ENCODE measurements at places on chromosomes 2 and 18. TPM values are rescaled to one million over a fixed set of nuclear protein-coding genes. Genes with fewer than 3 reads are reported as not detected.

The LAMA3 gene
- 3.5 TPM for polyA plus RNA-seq

The SAG gene
- polyA plus RNA-seq: not detected

The OSR1 gene
- polyA plus RNA-seq: 48.7 TPM

The SLC16A14 gene
- polyA plus RNA-seq: 0.90 TPM

The STARD6 gene
- not detected for polyA plus RNA-seq

The RND3 gene
- polyA plus RNA-seq: 56.7 TPM

DNA sequence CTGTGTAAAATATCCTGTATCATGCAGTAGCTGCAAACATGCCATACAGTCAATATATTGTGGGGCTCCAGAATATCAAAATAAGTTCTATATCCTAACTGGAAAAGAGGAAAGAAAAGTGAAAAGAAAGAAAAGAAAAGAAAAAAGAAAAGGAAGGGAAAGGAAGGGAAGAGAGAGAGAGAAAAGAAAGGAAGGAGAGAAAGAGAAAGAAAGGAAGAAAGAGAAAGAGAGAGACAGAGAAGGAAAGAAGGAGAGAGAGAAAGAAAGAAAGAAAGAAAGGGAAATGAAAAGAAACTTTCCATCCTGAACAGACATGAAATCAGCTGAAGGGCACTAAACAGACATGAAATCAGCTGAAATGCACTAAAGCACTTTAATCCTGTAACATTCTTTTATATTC is 288.4 kb upstream of the NCKAP5 start:
- H3K27me3 ChIP-seq: no peaks in the 10 kb centered on the region
- H3K4me3 ChIP-seq: no peak overlapping the region
- no peaks in the 10 kb centered on the region for H3K36me3 ChIP-seq
- no peak for DNase-seq
- no peaks in the 10 kb centered on the region for H3K4me1 ChIP-seq

- no peak for DNase-seq
- H3K4me3 ChIP-seq: no peak overlapping the region
- no peaks in the 10 kb centered on the region for H3K27me3 ChIP-seq
- H3K36me3 ChIP-seq: peaks cover 26% of the 10 kb centered on the region
- no peaks in the 10 kb centered on the region for H3K4me1 ChIP-seq
Measured at GRCh38 chr2:73080321-73081131, 9.0 kb upstream of the SFXN5 start.

- no peak overlapping the region for H3K27ac ChIP-seq
- no peak overlapping the region for H3K4me3 ChIP-seq
- no peaks in the 10 kb centered on the region for H3K4me1 ChIP-seq
- H3K27me3 ChIP-seq: no peaks in the 10 kb centered on the region
- peaks cover 6% of the 10 kb centered on the region for H3K36me3 ChIP-seq
- no peak for DNase-seq
Measured at GRCh38 chr18:47876813-47877212, 53.6 kb downstream of the SMAD2 start.

DNA sequence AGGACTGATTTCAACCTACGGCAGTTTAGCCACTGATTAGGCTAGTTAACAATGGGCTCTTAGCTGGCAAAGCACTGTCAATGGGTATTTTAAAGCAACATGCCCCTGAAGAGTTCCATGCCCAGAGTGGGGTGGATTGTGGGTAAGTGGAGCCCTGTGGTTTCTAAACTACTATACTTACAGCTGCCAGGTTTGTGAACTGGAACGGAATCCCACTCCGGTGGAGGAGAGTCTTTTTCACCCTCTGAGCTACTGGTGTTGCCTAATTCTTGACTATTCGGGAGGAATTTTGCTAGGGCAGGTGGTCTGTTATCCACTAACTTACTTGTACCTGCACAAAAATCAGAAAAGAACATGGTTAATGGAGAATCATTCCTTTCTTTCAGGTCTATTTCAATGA is 52.6 kb downstream of the ZAP70 start:
- H3K36me3 ChIP-seq: no peaks in the 10 kb centered on the region
- H3K4me1 ChIP-seq: no peaks in the 10 kb centered on the region
- no peak overlapping the region for H3K27ac ChIP-seq
- no peak overlapping the region for H3K4me3 ChIP-seq

DNA sequence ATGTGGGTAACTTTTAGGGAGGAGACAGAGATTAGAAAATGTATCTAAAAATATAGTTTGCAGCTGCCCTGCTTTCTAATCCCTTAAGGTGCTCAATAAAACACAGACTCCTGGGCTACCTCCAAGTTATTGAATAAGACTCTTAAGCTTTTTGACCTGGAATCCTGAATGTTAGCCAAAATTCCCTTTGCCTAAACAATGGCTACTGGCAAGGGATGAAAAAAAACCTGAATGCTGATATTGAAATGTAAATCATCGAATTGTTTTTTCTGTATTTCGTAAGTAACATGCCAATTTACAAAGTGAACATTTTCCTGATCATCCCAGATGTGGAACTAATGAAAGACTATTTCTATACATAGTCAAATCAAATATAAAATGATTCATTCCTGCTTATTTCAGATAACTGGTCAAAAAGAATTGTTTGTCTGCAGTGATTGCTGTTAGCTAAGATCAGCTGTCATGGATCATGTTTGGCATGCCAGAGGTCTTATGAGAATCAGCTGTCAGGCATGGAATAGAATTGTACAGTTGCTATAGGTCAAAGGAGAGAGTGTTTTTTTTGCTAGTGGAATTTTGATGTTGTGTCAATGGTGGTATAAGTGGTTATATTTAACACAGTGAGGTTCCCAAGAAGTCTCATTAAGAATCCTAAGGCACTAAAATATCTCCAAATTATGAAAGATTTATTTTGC is 363.6 kb upstream of the CWC22 start:
- no peaks in the 10 kb centered on the region for H3K27me3 ChIP-seq
- H3K36me3 ChIP-seq: no peaks in the 10 kb centered on the region
- DNase-seq: no peak
- H3K4me3 ChIP-seq: no peak overlapping the region

- H3K36me3 ChIP-seq: no peaks in the 10 kb centered on the region
- H3K27ac ChIP-seq: no peak overlapping the region
- no peak for DNase-seq
- no peak overlapping the region for H3K4me3 ChIP-seq
Measured at GRCh38 chr2:95384854-95385569, 17.5 kb upstream of the FAHD2A start.

DNA sequence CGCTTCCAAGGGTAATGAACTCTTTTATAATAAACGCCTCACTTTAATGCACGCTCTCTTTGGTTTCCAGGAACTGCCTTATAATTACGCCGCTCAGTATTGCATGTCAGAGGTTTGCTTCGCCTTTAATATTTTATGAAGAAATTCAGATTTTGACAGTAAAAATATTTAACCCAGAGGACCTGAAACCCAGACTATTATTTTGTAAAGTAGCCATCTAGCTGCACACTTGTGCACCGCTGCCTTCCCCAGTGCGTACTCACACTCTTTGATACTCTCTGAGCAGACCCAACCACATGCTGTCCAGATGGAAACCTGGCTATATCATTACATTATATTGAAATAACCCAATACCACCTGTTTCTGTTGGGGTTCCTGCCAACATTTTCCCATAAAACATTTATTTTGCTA is 270.1 kb downstream of the C1D start:
- peaks cover 5% of the 10 kb centered on the region for H3K4me1 ChIP-seq
- no peak overlapping the region for H3K4me3 ChIP-seq
- no peak for DNase-seq
- no peaks in the 10 kb centered on the region for H3K36me3 ChIP-seq
- H3K27ac ChIP-seq: no peak overlapping the region

GRCh38 chr2:41985573-41986095 is 62.2 kb upstream of the PKDCC start:
- H3K27ac ChIP-seq: no peak overlapping the region
- DNase-seq: no peak
- no peaks in the 10 kb centered on the region for H3K36me3 ChIP-seq
- H3K27me3 ChIP-seq: peaks cover 12% of the 10 kb centered on the region

DNA sequence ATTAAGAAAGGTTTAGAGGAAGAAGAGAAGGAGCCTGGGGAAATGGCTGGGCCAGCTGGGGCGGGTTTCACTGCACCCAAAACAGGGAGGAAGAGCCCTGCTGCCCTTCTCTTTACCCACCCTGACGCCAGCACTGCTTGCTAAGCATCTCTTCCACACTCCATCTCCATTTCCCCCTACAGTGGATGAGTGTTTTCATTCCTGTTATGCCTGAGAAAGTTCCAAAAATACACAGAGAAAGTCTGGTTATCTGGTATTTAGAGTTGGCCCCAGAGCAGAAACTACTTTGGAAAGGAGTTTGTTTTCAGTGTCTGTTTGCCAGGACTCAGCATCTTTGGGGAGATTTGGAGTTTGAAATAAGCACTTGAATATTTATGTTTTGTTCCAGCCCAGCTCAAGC is 451.0 kb downstream of the SLC4A3 start:
- no peaks in the 10 kb centered on the region for H3K36me3 ChIP-seq
- no peak overlapping the region for H3K4me3 ChIP-seq
- peaks cover 9% of the 10 kb centered on the region for H3K27me3 ChIP-seq
- no peak for DNase-seq

- no peak overlapping the region for H3K4me3 ChIP-seq
- DNase-seq: peak; percentile 73
- H3K36me3 ChIP-seq: no peaks in the 10 kb centered on the region
- peak overlapping the region; percentile 96 for H3K27ac ChIP-seq
- peaks cover 11% of the 10 kb centered on the region for H3K4me1 ChIP-seq
Measured at GRCh38 chr2:237466211-237466610, 20.8 kb upstream of the MLPH start.

- no peaks in the 10 kb centered on the region for H3K4me1 ChIP-seq
- H3K27ac ChIP-seq: no peak overlapping the region
- no peak for DNase-seq
Measured at GRCh38 chr18:24369426-24369825, 28.2 kb downstream of the OSBPL1A start.

- DNase-seq: no peak
- no peaks in the 10 kb centered on the region for H3K27me3 ChIP-seq
- H3K27ac ChIP-seq: no peak overlapping the region
- H3K36me3 ChIP-seq: no peaks in the 10 kb centered on the region
- H3K4me1 ChIP-seq: no peaks in the 10 kb centered on the region
- no peak overlapping the region for H3K4me3 ChIP-seq
Measured at GRCh38 chr18:56351911-56352500, 286.4 kb downstream of the TXNL1 start.

DNA sequence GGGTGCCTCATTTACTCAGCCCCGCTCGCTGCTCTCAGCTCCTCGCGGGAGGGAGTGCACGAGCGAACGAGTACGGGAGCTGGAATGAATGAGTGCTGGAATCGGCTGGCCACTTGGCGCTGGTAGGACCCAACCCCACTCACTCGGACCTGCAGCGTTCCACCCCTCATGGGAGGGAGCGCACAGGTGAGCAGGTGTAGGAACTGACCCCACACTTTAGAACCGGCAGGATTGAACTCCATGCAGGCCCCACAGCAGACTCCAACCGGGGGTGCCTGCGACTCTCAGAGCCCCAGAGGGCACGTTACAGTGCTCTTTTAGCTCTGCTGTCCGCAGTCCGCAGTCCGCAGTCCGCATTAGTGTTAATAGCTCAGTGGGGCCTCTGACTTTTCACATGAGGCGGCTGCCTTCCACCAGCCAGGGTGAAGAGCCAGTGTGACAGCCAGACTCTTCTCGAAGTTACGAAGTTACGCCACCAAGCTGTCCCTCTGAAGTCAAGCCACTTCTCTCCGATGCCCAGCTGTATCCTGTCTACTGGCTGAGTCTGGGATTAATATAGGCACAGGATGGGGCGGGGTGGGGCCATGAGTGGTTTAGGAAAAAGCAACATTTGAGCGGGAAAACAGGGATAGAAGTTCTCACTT is 102.7 kb upstream of the ARHGAP15 start:
- no peak overlapping the region for H3K27ac ChIP-seq
- H3K4me3 ChIP-seq: no peak overlapping the region
- no peaks in the 10 kb centered on the region for H3K4me1 ChIP-seq
- DNase-seq: no peak

All from SK-N-SH (cell line).